LHCN-M2 (cell line): ENCODE measurements at places on chromosomes 4 and X.

- DNase-seq, result no peak
These were observed 88.0 kb upstream of the RAPGEF2 start for GRCh38 chr4:159014859-159015258.

DNA sequence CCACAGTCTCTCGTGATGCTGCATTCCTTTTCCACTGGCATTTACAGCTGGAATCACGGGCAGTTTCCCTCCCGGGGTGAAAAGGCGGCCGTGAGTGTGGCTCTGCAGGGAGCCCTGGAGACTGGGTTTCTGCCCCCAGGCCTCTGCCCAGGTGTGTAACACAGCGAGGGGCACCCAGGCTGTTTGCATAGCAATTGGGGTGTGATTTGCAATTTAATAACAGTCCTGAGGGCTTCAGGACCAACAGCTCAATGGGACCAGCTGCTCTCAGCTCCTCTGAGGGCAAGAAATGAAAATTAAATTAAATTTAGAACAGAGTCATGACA lies 99.0 kb upstream of the SHOX start:
- no peak for DNase-seq

DNA sequence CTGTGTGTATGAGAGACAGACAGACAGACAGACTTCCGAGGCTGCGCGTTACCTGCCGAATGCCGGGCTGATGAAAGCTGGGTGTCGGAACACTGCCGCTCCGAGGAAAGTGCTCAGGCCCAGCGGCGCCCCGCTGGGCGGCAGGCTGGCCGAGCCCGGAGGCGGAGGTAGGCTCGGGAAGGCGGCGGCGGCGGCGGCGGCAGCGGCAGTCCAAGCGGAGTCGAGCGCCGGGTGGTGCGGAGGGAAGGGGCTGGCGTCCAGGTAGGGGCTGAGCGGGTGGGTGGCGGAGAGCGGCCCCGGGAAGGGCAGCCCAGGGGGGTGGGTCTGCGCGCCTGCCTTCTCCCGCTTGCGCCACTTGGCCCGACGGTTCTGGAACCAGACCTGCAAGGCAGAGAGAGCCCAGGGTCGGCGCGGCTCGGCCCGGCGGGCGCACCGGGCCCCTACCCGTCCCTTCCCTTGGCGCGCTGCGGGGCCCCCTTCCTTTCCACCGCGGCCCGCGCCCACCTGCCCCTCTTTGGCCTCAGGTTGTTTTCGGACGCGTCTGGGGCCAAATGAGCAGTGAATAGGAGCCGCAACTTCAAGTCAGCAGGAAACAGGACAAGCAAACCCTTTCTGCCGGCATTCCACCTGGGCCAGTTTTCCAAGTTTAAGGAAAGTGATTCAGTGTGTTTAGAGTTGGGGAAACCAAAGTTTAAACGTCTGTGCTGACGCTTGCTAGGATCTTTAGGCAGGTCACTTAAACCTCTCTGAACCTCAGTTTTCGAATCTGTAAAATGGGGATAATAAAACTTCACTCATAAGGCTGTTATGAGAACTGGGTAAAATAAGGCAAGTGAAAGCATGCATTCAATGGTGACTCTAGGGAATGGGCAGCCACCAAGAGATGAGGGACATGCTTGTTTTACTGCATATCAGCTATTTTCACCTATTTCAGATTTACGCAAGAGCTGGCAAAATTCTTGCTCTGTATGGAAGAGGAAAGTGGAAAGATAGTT lies 8.4 kb downstream of the ARX start:
- no peak for DNase-seq

DNA sequence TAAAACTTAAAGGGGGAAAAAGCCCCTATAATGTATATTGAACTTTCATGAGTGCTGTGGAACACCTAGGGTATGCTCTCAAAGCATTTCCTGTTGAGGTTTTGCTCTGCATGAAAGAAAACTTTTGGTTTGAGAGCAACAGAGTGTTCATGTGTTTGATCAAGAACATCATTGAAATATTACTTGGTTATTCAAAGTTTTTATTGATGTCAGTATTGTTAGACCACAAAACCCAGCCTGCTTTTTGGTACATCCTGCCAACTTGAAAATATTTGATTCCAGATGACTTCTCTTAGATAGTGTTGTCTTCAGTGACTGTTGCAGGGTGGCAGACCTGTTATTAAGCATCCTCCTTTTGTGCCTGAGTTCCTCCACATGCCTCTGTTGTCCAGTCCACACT lies 68.0 kb downstream of the N4BP2 start:
- DNase-seq, result no peak

- no peak for DNase-seq
These were observed 69.9 kb downstream of the TEX13A start for GRCh38 chrX:105150557-105150956.

DNA sequence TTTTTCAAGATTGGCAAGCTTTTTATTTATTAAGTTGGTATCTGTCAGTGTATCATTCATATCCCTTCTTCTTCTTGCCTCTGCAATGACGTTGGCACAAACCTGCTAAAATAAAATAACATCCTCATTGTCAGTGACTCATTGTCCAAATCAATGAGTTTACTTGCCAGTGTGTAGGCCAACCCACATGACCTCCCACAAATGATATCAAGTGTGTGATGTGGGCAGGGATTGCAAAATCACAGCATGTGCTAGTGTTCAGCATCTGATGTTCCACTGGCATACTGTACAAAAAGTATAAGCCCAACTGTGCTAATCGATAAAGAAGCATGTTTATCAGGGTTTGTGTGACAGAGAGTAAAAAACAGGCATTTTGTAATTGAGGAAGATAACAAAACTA lies 25.5 kb downstream of the GPAT3 start:
- DNase-seq, result peak; percentile 81
